ENCODE measurements at places on chromosomes 11 and 22. TPM values are rescaled to one million over a fixed set of nuclear protein-coding genes. Genes with fewer than 3 reads are reported as not detected.
A peak's percentile ranks its signal among the peaks of the same experiment; 100 is the strongest.

- H3K4me1 ChIP-seq: peaks cover 2% of the 10 kb centered on the region
- H3K27ac ChIP-seq: no peak overlapping the region
- no peak for DNase-seq
- no peaks in the 10 kb centered on the region for H3K36me3 ChIP-seq
- H3K4me3 ChIP-seq: no peak overlapping the region
- peaks cover 17% of the 10 kb centered on the region for H3K27me3 ChIP-seq
These were observed 40.1 kb upstream of the APLNR start for GRCh38 chr11:57276971-57277675.

DNA sequence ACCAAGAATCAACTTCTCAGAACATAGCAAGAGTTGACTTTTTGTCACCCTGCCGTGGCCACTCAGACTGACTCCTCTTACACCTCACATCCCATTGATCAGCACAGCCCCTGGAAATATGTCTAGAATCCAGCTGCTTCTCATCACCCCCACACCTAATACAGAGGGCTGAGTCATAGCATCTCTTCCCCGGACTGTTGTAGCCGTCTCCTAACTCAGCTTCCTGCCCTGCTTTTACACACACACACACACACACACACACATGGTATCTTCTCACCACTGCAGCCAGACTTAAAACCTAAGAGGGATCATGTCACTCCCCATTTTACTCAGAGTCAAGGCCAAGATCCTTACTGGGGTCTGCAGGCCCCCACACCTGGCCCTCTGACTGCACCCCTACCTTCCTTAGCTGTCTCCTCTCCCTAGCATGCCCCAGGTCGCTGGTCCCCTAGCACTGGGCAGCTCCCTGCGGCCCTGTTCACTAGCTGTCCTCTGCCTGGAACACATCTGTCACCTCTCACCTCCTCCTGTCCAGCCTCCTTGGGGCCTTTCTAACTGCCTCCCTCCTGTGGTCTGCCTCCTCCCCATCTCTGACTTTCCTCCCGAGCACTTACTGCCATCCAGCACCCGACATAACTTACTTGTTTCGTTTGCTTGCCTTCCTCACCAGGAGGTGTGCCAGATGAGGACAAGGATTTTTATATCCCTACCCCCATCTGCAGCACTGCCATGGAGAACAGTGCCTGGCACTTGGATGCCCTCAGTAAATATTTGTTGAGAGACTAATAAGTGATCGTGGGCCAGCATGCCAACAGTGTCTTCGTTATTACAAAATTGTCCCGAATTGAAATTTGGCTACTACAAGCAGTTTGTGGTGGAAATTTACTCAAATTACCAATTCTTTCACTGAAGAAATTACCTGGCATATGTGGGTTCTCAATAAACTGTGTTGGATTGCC, 61.9 kb downstream of the BMAL1 start:
- peak overlapping the region; percentile 81 for H3K27ac ChIP-seq
- peaks cover 8% of the 10 kb centered on the region for H3K36me3 ChIP-seq
- H3K4me3 ChIP-seq: peak overlapping the region; percentile 67
- DNase-seq: peak; percentile 47

DNA sequence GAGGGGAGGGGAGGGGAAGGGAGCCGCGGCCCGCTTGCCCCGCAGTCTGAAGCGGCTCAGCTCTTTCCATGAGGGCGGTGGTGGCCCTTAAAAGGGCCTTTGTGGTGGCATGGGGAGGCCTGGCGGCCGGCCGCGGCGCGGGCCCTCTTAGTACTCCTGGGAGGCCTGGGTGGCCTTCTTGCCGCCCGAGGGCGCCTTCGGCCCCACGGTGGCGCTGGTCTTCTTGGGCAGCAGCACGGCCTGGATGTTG, 6.9 kb downstream of the DPAGT1 start:
- H3K4me1 ChIP-seq: peaks cover 53% of the 10 kb centered on the region
- peak; percentile 66 for DNase-seq
- peak overlapping the region; percentile 97 for H3K27ac ChIP-seq
- peaks cover 77% of the 10 kb centered on the region for H3K36me3 ChIP-seq
- H3K4me3 ChIP-seq: peak overlapping the region; percentile 95
- H3K27me3 ChIP-seq: no peaks in the 10 kb centered on the region

AHNAK gene
- total RNA-seq: 123 TPM
